Activated CD4-positive, alpha-beta T cell treated with anti-CD3 and anti-CD28 coated beads, Interleukin-2, amount 10 ng/mL, durations not matched to agents 24 days and 14 days (primary cell): ENCODE measurements at places on chromosomes 13 and 19. TPM values are rescaled to one million over a fixed set of nuclear protein-coding genes. Genes with fewer than 3 reads are reported as not detected.

The SHD gene
- total RNA-seq: not detected in 2 replicates

- DNase-seq: no peak
Observed at GRCh38 chr13:31538067-31539042, 201.0 kb upstream of the RXFP2 start.

GRCh38 chr13:84655677-84656076, 773.4 kb upstream of the SLITRK1 start:
- DNase-seq: no peak

The ZNF575 gene
- total RNA-seq: 1.8 and 2.4 TPM in 2 replicates

The PALM3 gene
- total RNA-seq: 0.28 TPM in 1 of 2 replicates, not detected in the other

DNA sequence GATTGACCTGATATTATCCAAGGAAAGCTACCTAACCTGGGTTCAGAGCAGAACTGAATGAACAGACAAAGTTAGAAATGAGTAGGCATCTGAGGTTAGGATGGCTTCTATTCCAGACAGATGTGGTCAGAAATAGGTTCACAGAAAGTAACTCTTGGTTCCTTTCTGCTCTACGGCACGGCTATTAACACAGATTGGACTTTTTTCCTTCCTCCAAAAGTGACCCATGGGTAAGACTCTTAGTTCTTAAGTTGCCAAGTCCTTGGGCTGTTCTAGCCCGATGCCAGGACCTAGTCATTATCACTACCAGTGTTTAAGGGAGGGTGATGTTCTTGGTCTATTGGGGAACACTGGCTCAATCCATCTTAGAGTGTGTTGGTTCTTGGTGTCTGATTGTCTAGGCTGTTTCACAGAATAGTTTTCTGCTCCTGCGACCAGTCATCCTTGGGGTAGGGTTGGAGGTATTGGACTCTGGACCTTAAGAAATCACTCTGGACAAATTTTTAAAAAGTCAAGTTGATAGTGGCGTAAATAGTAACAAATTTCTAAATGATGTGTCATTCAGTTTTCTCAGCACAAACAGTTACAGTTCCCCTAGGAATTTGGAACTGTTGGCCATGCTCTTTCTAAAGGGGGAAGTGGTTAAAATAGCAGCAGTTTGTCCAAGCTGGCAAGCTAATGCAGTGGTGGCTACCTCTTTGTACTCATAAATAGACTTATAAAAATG, 60.1 kb upstream of the MYCBP2 start:
- no peak for DNase-seq

The PPM1N gene
- 1.3 and 1.9 TPM in 2 replicates for total RNA-seq

The MAG gene
- total RNA-seq: 0.17 TPM in 1 of 2 replicates, not detected in the other

- DNase-seq: no peak
Observed at GRCh38 chr13:111269508-111269907, 50.9 kb upstream of the TEX29 start.

GRCh38 chr13:27476943-27477703, 26.8 kb upstream of the MTIF3 start:
- DNase-seq: no peak

GRCh38 chr19:6073858-6074708, 36.2 kb downstream of the RFX2 start:
- no peak for DNase-seq

The CCDC70 gene
- total RNA-seq: not detected in 2 replicates

GRCh38 chr19:3138268-3138667, 2.4 kb downstream of the GNA15 start:
- DNase-seq: no peak

The POU2F2 gene
- total RNA-seq: 71.5 and 72.0 TPM in 2 replicates

DNA sequence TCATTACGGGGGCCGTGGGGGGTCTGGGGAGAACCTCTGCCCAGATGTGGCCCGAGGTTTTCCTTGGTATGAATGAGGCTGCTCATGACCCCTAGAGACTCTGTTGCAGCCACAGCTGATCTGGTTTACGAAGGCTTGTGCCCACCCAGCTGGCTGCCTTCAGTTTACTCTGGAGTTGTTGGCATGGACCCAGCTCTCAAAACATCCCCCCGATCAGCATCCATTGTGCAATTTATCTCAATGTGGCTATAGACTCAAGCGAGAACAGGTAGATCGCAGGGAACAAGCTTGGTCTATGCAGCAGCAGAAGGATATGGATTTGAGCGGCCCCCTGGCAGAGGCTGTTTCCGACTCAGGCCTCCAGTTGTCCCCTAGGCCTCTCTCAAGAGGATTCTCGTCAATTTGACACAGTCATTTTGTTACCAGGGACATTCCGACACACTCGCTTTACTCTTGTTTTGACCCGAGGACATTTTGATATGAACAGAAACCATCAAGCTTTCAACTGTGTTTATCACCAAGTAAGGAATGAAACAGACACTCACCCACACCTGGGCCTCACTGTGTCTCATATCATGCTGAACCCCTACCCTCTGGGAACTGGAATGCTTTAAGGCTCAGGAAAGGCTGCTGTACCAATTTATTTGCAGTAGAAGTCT, 161.5 kb downstream of the KATNAL1 start:
- peak; percentile 66 for DNase-seq

The ATP8A2 gene
- 0.38 and 0.40 TPM in 2 replicates for total RNA-seq

DNA sequence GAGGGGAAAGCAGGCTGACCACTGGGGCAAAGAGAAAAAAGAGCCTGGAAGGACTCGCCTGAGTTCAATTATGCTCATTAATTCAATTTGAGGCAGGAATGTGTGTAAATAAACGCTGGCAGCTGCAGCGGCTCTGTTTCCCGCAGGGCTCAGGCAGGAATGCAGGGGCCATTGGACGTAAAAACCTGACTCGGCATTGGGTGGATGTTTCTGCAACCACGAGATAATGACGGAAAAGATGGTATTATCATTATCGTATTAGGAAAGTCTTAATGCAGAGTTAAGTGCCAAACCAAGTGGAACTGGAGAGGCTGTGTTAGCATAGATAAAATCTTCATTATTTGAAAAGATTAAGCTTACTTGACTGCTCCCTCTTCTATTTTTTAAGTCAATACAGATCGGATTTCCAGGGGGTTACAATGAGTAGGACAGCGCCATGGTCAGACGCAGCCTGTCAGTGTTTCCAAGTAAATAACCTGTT, 169.8 kb downstream of the SHISA2 start:
- DNase-seq: no peak

DNA sequence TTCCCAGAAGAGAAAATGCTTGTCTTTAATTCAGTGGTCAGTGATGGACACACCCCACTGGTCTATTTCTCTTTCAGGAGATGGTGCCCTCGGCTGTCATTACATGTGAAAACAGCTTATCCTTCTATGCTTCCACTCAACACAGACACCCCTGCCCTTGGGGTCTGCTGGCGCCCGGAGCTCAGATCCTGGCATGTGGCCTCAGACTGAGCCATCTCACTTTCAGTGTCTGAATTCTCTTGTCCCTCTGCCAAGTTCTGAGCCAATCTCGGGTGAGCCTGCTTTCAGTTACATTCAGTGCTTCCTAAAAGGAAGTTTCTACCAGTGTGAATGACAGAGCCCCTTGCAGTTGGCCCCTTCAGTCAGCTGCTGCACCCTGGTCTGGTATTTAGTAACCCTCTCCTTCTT, 293.6 kb downstream of the DNAJC15 start:
- DNase-seq: no peak

GRCh38 chr19:49787746-49788145, 20.9 kb downstream of the AP2A1 start:
- DNase-seq: no peak
